ENCODE measurements at places on chromosomes 16 and 17. TPM values are rescaled to one million over a fixed set of nuclear protein-coding genes. Genes with fewer than 3 reads are reported as not detected.

Gene KCNJ2
- total RNA-seq: 47.1 TPM

Gene TMIGD1
- not detected for total RNA-seq

Gene TP53TG3B
- total RNA-seq: not detected

- no peak for DNase-seq
Measured at GRCh38 chr17:8732406-8733085, 12.1 kb downstream of the CCDC42 start.

- DNase-seq: no peak
Measured at GRCh38 chr16:22413819-22414218, 39.4 kb upstream of the CDR2 start.

- DNase-seq: no peak
Measured at GRCh38 chr16:5001571-5001970, 32.2 kb downstream of the NAGPA start.

DNA sequence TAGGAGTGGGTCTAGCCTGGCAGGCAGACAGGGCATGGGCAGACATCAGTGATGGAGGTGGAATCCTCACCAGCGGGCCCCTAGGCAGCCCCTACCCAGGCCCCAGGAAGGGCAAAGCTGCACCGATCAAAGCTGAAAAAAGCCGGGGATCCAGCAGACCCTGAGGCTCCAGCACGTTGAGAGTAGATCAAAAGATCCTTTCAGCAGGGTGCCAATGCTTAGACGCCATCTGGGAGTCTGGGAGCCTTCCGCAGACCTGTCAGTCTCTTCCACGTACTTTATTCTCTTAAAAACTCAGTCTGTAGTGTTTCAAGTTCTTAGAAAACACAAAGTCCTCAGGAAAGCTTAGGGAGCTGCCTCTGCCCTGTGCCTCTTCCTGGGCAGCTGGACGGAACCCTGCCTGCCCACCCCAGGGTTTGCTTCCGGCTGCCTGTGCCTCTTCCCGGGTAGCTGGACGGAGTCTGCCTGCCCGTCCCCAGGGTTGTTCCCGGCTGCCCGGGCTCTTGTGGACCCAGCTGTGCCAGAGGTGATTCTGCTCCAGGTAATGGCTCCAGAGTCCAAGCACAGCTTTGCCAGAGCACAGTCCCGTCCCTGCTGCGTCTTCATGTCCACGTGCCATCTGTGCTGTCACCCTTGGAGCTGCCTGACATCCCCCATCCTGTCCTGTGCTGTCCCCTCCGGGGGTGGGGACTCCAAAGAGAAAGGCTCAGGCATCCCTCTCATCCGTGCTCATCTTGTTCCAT, 50.8 kb upstream of the PVALEF start:
- no peak for DNase-seq

DNA sequence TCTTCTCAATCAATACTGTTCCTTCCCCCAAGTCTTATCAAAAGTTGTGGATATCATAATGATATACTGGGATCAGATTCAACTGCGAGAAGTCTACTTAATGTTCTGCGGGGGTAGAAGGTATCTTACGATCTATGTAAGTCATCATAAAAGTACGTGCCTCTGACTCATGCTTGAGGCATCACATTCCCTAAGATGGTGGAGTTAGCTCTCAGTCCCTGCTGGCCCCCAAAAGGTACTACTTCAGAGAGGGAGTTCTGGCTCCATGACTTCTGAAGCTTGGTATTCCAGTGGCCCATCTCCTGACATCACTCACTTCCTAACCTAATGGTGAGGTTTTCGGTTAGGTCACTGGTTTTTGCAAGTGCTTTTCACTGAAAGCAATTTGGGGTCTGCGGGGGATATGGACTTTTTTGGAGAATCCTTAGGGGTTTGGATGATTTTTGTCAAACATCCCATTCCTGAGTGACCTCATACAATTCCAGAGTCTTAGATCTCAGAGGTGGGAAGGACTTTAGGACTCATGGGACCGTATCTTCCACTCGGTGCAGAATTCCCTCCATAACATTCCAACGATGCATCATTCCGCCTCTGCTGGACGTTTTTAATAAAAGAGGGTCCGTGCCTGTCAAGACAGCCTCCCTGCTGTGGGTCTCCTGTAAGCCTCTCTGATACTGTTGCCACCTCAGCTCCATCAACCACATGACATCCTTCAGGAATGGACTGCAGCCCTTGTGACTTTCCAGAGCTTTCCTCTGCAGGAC, 74.3 kb downstream of the DYNLRB2 start:
- DNase-seq: no peak

DNA sequence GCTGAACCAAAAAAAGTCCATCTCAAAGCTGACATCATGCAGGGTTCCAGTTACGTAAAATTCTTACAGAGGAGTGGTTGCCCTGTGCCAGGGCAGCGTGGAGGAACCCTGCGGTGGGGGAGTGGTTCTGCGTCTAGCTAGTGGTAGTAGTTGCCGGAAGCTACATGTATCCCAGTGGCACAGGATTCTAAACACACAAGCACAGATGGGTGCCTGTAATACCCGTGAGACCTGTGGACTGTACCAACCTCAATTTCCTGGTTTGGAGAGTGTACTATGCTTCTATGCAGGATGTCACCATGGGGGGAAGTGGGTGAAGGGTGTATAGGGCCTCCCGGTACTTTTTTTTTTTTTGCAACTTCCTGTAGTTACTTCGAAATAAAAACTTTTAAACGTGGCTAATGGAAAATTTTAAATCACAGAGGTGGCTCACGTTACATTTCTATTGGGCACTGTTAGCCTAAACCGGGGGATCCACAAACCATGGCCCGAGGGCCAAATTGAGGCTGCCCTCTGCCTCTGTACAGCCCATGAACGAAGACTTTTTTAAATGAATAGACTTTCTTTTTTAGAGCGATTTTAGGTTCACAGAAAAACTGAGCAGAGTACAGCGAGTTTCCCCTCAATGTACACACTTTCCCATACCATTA, 38.5 kb downstream of the TBC1D16 start:
- DNase-seq: no peak

DNA sequence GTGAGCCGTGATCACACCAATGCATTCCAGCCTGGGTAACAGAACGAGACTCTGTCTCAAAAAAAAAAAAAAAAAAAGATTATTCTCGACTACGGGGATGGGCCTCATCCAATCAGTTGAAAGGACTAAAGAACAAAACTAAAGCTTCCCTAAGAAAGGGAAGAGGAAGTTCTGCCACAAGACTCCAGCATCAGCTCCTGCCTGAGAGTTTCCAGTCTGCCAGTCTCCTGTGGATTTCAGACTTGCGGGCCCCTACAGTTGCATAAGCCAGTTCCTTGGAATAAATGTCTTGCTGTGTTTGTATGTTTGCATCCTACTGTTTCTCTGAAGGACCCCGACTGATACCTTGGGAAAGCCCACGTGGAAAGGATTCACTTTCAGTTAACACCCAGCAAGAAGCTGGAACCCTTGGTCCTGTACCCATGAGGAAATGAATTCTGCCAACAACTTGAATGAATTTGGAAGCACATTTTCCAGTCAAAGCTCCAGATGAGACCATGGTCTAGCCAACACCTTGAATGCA, 26.3 kb upstream of the FZD2 start:
- DNase-seq: no peak

- no peak for DNase-seq
Measured at GRCh38 chr16:15484662-15485061, 50.3 kb downstream of the BMERB1 start.

DNA sequence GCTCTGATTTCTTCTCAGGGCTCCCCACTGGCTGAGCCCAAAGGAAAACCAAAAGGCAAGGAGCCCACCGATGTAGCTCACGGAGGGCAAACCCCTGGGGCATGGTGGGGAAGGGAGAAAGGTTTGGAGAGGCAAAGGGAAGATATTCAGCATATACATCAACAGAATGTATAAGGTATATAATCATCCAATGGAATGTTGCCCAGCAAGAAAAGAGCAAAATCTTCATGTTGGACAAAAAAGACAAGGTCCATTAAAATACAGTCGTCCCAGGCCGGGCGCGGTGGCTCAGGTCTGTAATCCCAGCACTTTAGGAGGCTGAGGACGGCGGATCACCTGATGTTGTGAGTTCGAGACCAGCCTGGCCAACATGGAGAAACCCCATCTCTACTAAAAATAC, 1.6 kb downstream of the CPPED1 start:
- DNase-seq: no peak
